ENCODE measurements at places on chromosomes 4 and X.

- no peak for DNase-seq
Observed at GRCh38 chr4:143713553-143713952, 13.1 kb upstream of the FREM3 start.

DNA sequence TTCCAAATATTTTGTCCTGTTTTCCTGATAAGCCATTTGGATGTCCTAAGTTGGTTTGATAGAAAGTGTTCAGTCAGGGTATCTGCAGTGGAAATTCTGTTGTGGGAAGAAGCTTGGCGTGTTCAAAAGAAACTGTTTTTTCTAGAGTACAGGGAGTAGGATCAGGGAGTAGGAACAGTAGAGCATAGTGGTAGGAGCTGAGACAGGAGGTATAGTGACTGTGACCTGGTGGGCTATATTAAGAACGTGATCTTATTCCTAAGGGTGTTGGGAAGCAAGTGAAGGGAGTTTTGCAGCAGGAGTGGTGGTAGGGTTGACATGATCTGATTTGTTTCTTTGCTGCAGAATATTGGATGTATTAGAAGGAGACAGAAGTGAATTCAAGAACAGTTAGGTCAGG, 348.2 kb downstream of the BMPR1B start:
- DNase-seq: no peak

DNA sequence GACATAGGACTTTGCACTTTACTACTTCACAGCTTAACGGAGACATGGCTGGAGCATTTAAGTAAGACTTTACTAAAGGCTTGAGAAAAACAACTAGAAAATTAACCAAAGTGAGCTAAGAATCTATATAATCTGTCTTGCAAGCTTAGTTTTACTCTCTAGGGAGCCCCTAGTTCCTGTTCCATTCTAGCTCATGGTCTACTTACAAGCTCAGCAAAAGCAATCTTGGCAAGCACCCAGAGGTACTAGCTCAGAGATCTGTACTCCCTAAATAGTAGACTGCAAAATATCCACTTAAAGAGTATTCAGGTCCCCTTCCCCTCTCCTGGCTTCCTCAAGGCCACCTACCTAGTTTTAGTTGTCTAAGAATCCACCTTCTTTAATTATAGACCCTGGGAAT, 469.0 kb downstream of the IDS start:
- DNase-seq: no peak

DNA sequence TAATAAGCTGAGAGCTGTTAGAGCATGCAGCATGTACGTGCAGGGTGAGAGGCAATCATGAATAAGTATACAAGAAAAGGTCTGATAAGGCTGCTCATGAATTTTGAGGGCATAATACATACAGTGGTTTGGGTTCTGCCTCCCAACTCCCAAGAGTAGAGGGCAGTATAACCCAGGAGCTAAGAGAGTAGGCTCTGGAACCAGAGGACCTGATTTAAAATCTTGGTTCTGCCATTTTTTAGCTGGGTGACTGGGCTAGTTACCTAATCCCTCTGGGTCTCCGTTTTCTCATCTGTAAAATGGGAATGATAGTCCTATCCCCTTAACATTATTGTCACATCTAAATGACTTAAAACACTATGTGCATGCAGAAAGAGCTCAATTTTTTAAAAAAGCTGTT, 85.3 kb downstream of the LNX1 start:
- no peak for DNase-seq

DNA sequence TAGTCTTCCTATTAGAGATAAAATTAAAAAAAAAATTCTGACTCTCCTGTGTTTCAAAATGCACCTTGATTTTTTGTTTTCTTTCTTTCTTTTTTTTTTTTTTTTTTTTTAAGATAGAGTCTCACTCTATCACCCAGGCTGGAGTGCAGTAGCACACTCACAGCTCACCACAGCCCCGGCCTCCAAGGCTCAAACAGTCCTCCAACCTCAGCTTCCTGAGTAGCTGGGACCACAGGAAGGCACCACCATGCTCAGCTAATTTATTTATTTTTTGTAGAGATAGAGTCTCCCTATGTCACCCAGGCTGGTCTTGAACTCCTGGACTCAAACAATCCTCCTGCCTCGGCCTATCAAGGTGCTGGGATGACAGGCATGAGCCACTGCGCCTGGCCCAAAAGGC, 41.1 kb upstream of the TMEM184C start:
- DNase-seq: no peak

DNA sequence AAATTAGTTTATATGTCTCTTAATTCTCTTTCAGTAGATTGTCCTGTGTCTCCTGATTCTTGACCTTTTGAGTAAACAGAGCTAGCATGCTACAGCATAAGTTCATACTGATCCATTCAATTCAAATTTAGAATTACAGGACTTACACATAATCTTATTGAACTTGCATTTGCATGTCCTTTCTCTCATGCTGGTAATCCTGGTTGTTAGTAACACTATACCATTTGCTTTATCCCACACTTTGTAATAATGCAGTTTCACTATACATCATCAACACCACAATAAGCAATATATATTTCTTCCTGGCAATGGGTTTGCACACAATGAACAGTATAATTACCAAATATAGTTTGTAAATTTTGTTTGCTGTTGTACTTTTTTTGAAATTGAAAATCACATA, 937.2 kb upstream of the GRID2 start:
- no peak for DNase-seq

DNA sequence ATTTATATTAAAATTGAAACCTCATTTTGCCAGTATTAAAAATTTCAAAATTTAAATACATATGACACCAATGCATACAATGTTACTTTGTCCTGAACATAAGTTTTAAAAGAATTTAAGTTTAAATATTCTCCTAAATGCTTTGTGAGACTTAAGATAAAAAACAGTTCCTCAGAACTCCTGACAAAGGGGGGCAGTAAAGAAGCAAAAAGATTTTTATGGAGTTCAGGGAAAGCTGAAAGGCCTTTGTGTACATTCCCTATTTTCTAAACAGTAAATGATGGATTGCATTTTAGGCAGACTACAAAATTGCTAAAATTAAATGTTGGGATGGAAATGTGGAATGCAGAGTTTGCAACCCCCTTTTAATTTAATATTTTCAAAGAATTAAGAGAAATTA, 81.7 kb downstream of the SNCA start:
- no peak for DNase-seq

DNA sequence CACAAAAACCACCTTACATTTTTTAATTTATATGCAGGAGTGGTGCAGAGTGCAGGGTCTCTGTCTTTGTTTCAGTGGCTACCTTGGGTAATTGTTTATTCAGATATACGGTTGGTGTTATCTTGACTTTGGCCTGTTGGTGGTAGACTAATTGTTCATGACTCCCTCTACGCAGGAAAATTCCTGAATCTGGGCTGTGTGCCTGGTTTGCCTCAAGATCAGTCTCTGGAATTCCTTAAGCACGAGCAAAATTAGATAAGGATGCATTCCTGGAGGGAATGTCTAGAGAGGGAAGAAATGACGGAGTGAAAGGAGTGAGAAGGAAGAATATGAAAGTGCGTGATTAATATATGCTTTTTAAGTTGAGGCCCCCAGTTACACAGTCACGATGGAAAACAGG, 576.9 kb upstream of the PCDH10 start:
- DNase-seq: no peak

DNA sequence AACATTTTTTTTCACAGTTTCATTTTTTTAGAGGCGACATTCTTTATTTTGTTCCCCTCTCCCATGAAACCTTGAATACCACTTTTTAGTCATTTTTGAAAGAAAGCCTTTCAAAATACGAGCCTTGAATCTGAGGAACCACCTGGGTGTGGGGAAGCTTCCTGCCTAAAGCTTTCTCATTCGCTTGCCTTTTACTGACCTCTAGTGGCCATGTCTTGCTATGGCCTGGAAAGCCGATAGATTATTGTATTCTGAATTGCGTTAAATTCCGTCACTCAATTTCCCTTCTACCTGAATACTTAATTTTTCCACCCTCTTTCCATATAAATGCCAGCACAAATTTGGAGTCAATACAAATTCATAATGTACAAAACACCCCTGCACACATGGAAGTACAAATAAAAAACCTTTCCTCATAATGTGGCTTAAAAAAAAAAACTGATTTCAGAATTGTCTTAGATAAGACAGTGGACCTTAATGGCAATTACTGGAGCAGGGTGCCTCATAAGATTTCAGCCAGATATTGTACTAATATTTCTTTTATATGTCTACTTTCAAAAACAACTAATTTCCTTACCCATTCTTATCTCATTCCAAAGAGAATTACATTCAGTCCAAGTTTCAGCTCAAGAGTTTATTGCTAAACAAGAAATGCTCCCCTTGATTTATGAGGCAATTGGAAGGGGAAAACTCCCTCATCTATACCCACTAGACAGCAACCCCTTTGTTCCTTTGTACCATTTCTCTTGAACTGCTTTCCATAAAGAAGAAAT, 217.9 kb downstream of the CENPC start:
- peak; percentile 28 for DNase-seq

GRCh38 chr4:127209580-127210095, 423.1 kb upstream of the INTU start:
- DNase-seq: no peak

DNA sequence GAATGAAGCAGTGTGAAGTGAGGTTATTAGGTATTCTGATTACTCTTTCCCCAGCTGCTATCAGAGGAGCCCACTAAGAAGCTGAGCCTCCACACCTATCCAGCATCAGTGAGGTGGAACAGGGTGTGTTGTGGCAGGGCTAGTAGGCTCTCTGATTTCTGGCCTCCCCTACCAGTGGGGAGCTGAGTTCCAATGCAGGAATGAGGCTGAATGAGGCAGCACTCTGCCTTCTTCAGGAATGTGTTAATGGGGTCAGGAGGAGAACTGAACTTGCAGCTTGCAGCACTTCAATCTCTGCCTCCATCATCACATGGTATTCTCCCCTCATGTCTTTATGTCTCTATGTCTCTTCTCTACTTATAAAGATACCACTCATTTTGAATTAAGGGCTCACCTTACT, 26.9 kb downstream of the SOX3 start:
- no peak for DNase-seq

- DNase-seq: no peak
Observed at GRCh38 chrX:70508296-70508911, 63.8 kb downstream of the DLG3 start.

DNA sequence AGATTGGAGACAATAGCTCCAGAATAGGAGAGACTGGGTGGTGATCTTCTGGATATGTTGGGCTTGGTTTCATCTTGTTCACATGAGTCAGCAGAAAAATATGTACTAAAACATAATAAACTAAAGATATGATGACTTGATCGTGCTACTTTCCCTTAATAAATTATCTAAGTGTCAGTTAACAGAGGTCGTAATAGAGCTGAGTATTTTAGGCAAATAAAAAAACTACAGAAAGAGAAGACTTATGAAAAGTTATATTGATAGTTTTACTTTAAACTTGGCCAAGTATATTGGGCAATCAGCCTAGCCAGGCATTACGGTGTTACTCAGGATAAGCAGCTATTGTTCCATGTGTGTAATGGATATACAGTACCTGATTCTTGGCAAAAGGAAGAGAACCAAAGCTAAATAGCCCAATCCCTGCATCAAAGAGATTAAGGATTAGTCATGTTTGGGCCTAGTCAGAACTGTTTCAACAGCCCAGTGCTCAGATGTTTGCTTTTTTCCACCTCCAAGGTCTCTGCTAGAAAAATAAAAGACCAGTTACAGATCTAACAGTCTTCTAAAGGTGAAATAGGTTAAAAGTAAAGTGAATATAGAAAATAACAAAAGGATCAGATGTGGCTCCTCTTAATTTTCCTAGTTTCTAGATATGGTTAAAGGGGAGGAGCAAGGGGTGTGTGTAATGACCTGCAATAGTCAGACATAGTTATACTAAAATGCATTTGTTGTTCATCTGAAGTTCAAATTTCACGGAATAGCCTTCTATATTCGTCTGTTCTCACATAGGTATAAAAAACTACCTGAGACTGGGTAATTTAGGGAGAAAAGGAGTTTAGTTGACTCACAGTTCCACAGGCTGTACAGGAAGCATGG, 262.6 kb downstream of the ADGRL3 start:
- peak; percentile 26 for DNase-seq

DNA sequence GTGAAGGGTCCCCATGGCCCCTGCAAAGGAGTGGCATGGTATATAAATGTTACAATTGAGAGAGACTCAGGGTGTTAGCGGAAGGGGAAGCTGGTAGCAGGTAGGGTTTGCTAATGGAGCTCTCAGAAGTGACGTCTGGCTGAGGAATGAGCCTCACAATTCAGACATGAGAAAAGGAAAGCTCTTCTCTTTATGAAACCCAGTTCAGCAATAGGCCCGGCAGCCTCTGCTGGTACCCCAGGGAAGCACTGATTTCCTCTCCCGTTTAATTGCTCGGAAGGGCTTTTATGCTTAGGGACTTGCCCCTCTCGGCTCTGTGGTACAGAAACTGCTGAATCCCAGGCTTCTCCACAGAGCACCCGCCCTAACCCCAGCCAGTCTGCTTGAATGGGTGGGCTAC, 19.4 kb upstream of the AFAP1 start:
- DNase-seq: no peak

DNA sequence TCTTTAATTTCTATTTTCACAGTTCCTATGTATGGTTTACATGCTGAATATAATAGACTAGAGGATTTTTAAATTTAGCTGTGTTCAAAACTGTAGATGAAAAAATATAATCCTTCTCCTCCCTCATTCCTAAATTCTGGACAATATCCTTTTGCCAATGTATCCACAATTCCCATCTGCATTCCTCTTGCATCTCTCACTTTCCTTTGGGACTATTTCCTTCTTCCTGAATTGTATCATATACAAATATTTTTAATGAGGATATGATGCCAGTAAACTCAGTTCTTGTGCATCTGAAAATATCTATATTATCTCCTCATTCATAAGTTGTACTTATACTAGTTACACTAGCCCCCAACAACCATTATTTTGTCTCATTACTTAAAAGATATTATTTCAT, 46.7 kb downstream of the DDX60L start:
- no peak for DNase-seq

DNA sequence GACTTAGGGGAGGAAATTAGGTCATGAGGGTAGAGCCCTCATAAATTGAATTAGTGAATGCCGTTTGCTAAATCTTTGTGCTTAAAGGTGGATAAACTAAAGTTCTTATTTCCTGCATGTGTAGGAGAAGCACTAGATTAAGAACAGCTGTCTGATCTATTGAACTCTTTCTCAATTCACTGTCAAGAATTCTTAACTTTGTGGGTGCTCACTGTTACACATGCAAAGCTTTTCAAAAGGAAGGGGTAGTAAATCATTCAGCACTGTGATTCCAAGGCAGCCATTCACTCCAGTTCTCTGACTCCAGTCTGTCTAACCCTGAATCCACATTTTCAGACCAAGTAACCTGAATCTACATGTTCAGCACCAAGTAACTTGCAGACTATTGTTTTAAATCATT, 1520.1 kb downstream of the PCDH18 start:
- no peak for DNase-seq

GRCh38 chrX:82534086-82534597, 973.9 kb upstream of the POU3F4 start:
- DNase-seq: no peak
